ENCODE measurements at places on chromosomes 7 and 10. TPM values are rescaled to one million over a fixed set of nuclear protein-coding genes. Genes with fewer than 3 reads are reported as not detected.

Gene SCART1
- total RNA-seq, result 0.65 TPM

Gene PURB
- 49.4 TPM for total RNA-seq

Gene COL28A1
- total RNA-seq, result 17.4 TPM

DNA sequence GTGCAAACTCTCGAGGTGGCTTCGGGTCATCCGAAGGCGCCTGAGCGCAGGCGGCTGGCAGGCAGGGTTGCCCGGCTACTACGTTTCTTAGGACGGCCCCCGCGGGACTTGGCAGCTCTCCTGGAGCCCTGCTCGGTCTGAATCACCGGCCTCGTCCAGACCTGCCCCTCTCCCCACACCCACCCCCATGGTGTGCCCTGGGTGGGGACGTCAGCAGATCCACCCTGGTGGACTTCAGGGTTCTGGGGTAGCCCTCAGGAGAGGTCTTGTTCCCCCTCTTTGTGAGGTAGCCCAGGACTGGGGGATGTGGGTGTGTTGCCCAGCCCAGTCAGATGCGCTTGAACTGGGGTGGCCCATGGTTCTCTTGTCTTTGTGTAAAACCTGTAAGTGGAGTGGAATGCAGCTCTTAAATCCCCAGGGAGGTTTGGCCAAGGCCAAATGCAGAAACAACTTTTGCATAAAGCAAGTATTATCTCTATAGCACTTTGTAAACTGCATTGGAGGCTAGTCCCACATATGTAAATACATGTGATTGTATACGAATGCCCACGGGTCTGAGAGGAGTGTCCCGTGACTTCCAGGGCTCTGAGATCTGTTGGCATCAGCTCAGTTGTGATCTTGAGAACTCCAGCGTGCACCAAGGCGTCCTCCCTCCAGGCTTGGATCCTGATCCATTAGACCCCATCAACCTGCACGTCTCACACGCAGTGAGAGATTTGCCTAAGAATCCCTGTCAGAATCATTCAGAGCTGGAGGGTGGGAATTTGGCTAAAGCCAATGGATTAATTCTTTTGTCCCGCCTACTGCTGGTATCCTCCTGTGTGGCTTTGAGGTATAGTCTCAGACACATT lies 1.8 kb downstream of the PFKFB3 start:
- no peak for DNase-seq

GRCh38 chr10:76398043-76398710 lies 966.8 kb downstream of the LRMDA start:
- DNase-seq, result no peak

GRCh38 chr7:85471740-85472139 lies 284.9 kb upstream of the SEMA3D start:
- DNase-seq, result no peak

Gene CCDC7
- total RNA-seq, result 15.1 TPM

GRCh38 chr7:114944745-114945625 lies 23.1 kb downstream of the MDFIC start:
- peak; percentile 94 for DNase-seq

Gene CDC14C
- total RNA-seq, result not detected

GRCh38 chr10:128281343-128281742 lies 155.1 kb upstream of the MKI67 start:
- no peak for DNase-seq

DNA sequence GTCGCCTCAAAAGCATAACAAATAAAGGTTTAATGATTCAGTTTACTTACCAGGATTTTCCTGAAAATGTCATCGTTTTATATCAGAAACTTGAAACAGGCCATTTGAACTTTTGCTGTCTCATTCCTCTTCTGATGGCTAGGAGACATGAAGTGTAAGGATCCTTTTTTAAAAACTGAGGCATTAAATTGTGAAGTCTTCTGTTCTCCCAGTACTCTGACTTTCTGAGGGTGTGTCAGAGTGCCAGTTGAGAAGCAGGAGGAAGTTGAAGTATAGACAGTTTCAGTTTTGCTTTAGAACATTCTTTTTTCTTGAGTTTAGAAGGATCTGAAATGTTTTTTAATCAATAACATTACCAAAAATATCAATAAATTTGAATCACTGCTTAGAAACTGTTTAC lies at the start of gene SAMD9L:
Gene SAMD9L, minus strand, starts transcription at position 242 of the 400 bp plus-strand sequence. CDS start 12,414 bp downstream, outside the sequence.
- no peak for DNase-seq

DNA sequence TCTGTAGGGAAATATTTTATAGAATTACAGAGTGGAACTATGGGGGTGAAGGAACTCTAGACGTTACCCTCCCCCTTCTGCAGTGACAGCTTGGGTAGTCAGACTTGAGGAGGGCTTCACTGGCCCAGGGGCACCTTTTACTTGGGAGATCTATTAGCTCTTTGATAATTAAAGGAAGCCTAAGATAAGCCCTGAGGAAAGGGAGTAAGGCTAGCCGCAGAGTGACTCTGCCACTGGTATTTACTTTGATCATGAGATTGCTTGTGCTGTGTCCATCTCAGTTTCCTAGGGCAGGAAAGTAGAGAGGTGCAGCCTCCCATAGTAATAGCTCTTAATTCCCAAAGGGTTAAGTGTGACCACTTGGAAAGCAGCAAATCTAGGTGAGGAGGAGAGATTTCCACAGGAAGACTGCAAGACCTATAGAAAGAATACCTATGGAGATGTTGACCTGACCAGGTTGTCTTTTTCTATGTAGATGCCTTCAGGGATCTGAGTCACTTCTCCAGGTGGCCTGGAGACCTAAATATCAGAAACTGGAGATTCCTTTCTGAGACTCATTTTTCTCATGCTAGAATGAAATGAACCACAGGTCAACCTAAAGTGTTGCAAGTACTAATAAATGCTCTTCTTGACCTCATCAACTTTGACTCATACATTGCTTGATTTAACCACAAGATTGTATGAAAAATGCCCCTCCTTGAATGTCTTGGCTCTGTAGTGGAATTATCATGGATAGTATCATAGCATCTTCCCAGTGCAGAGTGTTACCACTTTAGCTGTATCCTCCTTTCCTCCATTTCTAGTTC lies 447.3 kb upstream of the GHITM start:
- no peak for DNase-seq

DNA sequence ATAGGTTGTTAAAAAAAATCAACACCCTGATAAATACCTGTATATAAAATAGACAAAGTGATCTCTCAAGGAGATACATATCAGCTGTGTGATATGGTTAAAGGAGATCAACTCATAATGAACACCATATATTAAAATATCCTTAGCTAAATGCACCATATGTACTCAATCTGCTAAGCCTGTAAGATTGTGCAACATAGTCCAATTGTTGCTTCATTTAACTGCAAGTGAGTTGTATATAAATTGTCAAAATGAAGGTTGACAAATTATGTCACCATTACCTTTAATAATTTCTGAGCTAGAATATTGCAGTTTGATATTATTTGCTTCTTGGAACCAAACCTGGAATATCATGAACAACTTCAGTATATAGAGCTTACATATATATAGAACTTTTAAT lies 283.7 kb downstream of the MALRD1 start:
- no peak for DNase-seq

Gene CPA2
- not detected for total RNA-seq

DNA sequence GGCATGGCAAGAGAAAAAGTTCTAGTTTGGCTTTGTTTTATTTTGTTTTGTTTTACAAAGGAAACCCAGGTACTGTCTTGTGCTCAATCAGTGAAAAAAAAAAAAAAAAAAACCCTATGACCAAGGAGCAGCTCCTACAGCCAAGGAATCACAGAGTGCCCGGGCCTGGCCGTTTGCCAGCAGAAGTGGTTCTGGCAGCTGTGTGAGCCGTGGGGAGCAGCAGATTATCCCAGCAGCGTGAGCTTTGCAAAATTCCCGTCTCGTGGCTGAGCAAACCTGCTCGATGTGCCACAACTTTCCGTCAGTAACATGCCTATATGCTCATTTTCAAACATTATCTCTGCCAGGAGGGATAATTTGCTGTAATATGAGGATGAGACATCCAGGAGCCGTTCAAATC lies 293.7 kb downstream of the POU6F2 start:
- DNase-seq, result no peak

- DNase-seq, result no peak
These were observed at the start of gene BLNK for GRCh38 chr10:96271016-96271815. BLNK (minus strand) TSS chr10:96271569; CDS start chr10:96271398, 171 bp downstream.

DNA sequence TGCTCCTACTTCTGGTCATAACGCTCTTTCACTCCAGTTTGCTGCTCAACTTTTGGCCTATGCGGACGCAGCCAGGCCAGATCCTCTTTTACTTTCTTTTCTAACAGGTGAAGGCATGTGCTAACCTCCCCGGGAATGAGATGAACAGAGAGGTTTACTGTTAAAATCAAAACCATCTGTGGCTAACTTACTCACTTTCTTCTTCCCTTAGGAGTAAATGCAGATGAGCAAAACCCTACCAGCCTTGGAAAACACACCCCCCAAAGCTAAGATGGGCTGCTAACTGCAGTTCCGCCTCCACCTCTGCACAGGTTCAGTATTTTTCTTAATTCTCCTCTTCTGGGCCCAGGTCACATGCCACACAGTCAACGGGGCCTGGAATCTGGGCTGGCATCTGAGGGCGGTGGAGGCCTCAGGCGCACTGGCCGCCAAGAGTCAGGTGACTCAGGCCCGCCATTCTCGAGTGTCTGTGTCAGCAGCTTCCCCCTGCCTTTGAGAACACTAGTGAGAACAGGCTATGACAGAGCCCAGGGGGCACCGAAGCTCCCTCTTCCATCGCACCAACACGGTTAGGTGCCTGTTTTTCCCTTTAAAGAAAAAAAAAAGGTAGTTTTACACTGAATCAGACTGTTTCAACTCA lies 11.1 kb downstream of the FAM53B start:
- no peak for DNase-seq

Gene SLC13A1
- total RNA-seq, result not detected

Gene ZNF485
- 2.1 TPM for total RNA-seq

DNA sequence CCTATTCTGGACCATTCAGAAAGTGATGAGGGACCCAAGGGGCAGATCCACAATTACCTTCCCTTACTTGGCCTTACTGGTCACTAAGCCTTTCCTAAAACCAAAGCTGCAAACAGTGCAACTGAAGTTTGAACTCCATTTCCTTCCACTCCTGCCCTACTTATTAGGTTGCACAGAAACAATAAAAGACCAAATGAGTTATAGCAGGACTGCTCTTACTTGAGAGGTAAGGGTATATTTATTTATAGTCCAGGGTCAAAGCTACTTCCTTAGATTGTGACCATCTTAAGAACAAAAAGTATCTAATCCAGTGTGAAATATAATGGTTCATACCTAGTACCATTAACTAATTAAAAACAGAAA lies 27.0 kb downstream of the CDK6 start:
- DNase-seq, result no peak

GRCh38 chr7:101236292-101236835 lies 1.2 kb downstream of the CLDN15 start:
- DNase-seq, result no peak
